ENCODE measurements at places on chromosomes 12 and 14.

GRCh38 chr14:61765225-61765943 lies 3.2 kb downstream of the SNAPC1 start:
- DNase-seq, result no peak

- DNase-seq, result no peak
Observed at GRCh38 chr12:128606538-128606937, 217.2 kb downstream of the SLC15A4 start.

- no peak for DNase-seq
Observed at GRCh38 chr14:89320381-89321000, 96.5 kb downstream of the FOXN3 start.

DNA sequence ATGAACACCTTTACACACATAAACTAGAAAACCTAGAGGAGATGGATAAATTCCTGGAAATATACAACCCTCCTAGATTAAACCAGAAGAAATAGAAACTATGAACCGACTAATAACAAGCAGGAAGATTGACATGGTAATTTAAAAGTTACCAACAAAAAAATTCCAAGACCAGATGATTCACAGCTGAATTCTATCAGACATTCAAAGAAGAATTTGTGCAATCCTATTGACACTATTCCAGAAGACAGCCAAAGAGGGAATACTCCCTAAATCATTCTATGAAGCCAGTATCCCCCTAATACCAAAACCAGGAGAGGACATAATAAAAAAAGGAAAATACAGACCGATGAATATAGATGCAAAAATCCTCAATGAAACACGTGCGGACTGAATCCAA lies 102.6 kb upstream of the KRR1 start:
- no peak for DNase-seq

- DNase-seq, result no peak
Observed at GRCh38 chr12:16608946-16609539, 3.1 kb upstream of the LMO3 start.

- no peak for DNase-seq
Observed at GRCh38 chr12:53253298-53253697, 14.8 kb upstream of the ESPL1 start.

DNA sequence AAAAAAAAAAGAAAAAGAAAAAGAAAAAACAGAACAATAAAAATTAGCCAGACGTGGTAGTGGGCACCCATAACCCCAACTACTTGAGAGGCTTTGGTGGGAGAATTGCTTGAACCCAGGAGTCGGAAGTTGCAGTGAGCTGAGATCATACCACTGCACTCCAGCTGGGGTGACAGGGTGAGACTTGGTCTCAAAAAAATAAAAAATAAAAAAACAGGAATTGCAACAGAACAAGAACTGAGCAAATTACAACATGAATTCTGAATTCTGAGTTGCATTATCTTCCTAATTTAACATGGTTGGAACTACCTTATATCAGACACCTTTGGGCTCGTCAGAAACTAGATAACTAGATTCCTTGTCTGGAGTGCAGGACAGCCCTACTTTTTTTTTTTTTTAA lies 53.3 kb upstream of the NR2C1 start:
- DNase-seq, result no peak

DNA sequence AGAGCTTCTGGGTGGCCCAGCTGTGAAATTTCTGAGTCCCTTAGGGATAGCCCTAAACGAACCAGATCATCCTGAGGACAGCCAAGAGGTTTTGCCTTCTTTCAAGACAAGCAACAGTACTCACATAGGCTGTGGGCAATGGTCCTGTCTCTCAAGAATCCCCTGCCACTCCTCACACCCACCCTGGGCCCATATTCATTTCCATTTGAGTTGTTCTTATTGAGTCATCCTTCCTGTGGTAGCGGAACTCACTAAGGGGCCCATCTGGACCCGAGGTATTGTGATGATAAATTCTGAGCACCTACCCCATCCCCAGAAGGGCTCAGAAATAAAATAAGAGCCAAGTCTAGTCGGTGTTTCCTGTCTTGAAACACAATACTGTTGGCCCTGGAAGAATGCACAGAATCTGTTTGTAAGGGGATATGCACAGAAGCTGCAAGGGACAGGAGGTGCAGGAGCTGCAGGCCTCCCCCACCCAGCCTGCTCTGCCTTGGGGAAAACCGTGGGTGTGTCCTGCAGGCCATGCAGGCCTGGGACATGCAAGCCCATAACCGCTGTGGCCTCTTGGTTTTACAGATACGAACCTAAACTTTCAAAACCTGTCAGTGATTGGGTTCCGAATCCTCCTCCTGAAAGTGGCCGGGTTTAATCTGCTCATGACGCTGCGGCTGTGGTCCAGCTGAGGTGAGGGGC lies 38.9 kb downstream of the DAD1 start:
- no peak for DNase-seq

- DNase-seq, result no peak
Observed at GRCh38 chr12:66633676-66634075, 45.2 kb downstream of the GRIP1 start.

Data from forelimb muscle (tissue), 1 donor.